Stromal cell of bone marrow (primary cell): ENCODE measurements at places on chromosomes 6 and 20.

DNA sequence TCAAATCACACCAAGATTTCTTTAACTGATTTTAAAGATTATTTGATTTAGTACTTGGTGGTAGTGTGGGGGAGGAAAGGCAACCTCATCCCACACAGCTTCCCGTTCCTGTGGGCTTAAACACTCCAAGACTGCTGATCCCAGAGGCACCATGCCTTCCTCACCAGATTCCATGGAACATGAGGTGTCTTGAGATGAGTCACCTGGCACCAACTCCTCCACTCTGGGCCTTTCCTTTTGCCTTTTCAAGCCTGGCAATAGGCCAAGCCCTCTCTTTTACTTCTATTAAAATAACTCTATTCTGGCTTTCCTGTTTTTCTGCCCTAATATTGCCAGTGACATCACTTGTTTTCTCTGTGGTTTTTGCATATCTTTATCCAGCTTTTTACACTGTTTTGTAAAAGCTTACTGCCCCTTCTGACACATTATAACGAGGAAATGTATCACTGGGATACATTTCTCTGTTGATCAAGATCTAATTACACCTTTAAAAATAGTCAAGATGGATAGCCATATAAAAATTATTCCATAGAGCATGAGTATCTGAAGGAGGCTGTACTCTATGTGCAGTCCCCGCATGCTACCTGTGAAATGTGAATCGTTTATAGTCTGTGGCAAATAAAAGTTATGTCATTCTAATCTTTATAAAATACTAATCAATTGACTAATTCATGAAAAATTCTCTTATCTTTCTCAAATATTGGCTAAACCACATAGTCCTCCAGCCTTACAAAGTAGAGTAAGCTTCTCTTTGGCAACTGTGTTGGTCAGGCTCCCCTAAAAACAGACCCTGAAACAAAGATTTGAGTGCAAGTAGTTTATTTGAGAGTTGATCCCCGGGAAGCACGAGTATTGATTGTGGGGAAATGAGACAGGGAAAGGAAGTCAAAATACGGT lies 257.8 kb upstream of the KCNQ5 start:
- DNase-seq, result peak; percentile 96

GRCh38 chr20:6113951-6114350 lies 8.9 kb downstream of the FERMT1 start:
- DNase-seq, result no peak

GRCh38 chr6:80165143-80165542 lies 58.7 kb downstream of the BCKDHB start:
- no peak for DNase-seq

GRCh38 chr6:167898673-167899311 lies 72.1 kb downstream of the AFDN start:
- DNase-seq, result peak; percentile 23

DNA sequence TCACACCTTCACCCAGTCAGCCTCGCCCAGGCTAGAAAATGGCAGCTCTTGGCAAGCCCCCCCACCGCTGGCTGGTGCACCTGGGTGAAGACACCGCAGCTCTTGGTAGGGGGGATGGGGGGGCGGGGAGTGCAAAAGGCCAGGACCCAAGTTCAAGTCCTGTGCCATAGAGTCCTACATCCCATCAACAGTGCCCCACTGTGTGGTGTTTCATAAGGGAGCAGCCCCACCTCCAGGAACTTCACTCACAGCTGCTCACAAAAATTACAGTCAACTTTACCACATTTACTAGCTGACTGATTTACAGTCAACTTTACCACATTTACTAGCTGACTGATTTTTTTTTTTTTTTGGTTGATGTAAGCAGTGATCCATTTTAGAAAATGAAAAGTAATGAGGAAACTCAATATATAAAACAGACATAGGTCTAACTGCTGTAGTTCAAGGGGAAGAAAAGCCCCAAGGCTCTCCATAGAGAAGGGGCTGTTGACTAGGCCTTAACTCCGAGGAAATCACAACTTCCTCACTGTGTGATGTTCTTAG lies 208.9 kb upstream of the SNX9 start:
- DNase-seq, result no peak

DNA sequence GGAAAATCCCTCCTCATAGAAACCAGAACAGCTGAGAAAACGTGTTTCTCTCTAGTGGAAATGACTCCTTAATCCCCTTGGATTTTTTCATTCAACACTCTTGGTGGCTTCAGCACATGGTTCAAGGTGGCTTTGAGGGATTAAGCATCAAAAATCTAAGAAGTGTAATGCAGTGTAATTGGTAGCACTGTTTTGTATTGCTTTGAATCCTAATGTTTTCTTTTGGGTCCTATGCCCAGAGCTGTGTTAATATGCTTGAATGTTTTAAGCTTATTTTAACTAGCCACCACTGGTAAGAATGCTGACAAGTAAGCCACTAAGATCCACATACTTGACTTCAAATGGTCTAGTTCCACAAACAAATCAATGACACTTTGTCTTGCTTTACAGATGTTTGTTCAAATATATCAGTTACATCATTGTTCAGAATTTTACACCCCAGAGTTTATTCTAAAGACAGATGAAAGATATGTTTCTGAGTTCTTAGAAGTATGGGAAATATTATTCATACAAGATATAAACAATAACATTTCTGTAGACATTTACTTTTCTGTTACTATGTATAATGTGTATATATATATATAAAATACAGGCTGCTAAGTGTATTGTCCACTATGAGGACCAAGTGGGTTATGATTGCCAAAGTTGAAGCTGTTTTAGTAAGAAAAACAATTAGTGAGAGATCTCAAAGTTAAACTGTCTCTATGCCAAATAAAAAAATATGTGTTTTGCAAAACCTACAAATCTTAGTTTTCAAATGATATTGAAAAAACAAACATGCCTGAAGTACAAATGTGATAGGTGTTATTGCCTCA lies 220.8 kb downstream of the OGFRL1 start:
- DNase-seq, result no peak
